HCEC 1CT (cell line): ENCODE measurements at places on chromosomes 5 and 9.
A peak's percentile ranks its signal among the peaks of the same experiment; 100 is the strongest.

GRCh38 chr9:126440940-126441339 is 114.3 kb downstream of the MVB12B start:
- DNase-seq = no peak

GRCh38 chr9:36119476-36119875 is 17.1 kb upstream of the GLIPR2 start:
- no peak for DNase-seq

DNA sequence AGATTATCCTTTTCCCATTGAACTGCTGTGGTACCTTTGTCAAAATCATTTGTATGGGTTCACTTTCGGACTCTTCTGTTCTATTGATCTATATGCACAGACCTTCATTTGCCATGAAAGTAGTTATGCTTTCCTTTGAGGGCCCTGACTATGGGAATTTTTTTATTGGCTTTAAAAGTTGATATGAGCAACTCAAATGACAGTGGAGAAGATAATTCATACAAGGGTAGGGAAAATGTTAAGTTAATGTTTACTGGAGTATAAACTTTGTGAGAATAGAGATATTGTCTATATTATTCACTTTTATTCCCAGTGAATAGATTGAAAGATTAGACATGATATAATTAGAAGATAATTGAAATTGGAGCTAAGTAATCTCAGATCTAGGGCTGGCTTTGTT is 94.8 kb downstream of the ATP10B start:
- DNase-seq = no peak

GRCh38 chr5:14153932-14154731 is 11.0 kb downstream of the TRIO start:
- DNase-seq = peak; percentile 85

GRCh38 chr5:34053133-34053532 is 10.1 kb upstream of the C1QTNF3 start:
- peak; percentile 81 for DNase-seq

- no peak for DNase-seq
These were observed 59.1 kb upstream of the ZFAND5 start for GRCh38 chr9:72424131-72424530.
